ENCODE measurements at places on chromosomes 3 and 15. TPM values are rescaled to one million over a fixed set of nuclear protein-coding genes. Genes with fewer than 3 reads are reported as not detected.

REC114 gene
- not detected for total RNA-seq

- peaks cover 25% of the 10 kb centered on the region for H3K4me1 ChIP-seq
- H3K27me3 ChIP-seq = no peaks in the 10 kb centered on the region
- H3K36me3 ChIP-seq = no peaks in the 10 kb centered on the region
- H3K4me3 ChIP-seq = no peak overlapping the region
- DNase-seq = no peak
Observed at GRCh38 chr3:71425491-71426071, 157.9 kb downstream of the FOXP1 start.

GRCh38 chr15:90047956-90048575 is 46.9 kb downstream of the ZNF710 start:
- H3K27me3 ChIP-seq = no peaks in the 10 kb centered on the region
- no peak overlapping the region for H3K4me3 ChIP-seq
- H3K27ac ChIP-seq = no peak overlapping the region
- no peaks in the 10 kb centered on the region for H3K36me3 ChIP-seq

GOLGA6B gene
- total RNA-seq = not detected

- H3K4me1 ChIP-seq = peaks cover 3% of the 10 kb centered on the region
- DNase-seq = no peak
- H3K27ac ChIP-seq = no peak overlapping the region
- H3K36me3 ChIP-seq = no peaks in the 10 kb centered on the region
- no peak overlapping the region for H3K4me3 ChIP-seq
Observed at GRCh38 chr15:91424001-91424400, 323.9 kb downstream of the SV2B start.

PLA2G4B gene
- 5.7 TPM for total RNA-seq

DNA sequence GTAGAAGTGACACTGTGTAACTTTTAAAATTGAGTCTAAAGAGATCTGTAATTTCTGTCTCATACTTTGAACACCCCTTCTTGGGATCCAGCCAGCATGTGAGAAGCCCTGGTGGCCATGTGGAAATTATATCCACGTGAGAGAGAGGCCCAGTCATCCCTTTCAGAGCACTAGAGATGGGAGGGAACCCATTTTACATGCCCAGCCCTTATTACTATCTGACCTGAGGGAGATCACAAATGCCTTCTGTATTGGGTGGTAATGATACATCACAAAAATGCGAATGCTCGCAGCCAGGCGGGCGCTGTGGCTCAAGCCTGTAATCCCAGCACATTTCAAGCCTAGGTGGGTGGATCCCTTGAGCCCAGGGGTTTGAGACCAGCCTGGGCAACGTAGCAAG is 27.3 kb upstream of the TRAK1 start:
- H3K27me3 ChIP-seq = no peaks in the 10 kb centered on the region
- H3K27ac ChIP-seq = peak overlapping the region; percentile 38
- no peaks in the 10 kb centered on the region for H3K36me3 ChIP-seq
- H3K4me3 ChIP-seq = peak overlapping the region; percentile 59
- DNase-seq = no peak
- H3K4me1 ChIP-seq = peaks cover 71% of the 10 kb centered on the region

GRCh38 chr3:177754508-177754921 is 557.2 kb upstream of the TBL1XR1 start:
- peaks cover 4% of the 10 kb centered on the region for H3K36me3 ChIP-seq
- no peak overlapping the region for H3K27ac ChIP-seq
- no peaks in the 10 kb centered on the region for H3K27me3 ChIP-seq
- no peak overlapping the region for H3K4me3 ChIP-seq

GRCh38 chr3:15585111-15585845 is 16.1 kb downstream of the HACL1 start:
- no peak overlapping the region for H3K27ac ChIP-seq
- H3K36me3 ChIP-seq = peaks cover 3% of the 10 kb centered on the region
- no peak for DNase-seq
- no peaks in the 10 kb centered on the region for H3K27me3 ChIP-seq

DNA sequence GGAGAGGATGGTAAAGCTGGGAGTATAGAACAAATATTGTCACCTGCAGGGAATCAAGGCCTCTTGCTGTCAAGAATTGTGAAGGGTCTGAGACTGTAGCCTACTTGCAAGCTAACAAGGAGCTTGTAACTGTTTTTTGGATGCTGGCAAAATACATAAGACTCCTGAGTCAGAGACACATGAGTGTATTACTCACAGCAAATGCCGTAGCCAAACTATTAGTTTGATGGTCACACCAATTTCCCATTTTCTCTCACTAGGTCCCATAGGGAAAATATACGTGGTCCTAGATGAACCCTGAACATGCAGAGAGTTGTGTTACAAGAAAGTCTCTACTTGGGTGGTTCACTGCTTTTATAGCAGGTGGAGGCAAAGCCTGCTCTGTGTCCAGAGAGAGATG is 44.7 kb upstream of the LIPC start:
- peaks cover 21% of the 10 kb centered on the region for H3K4me1 ChIP-seq
- H3K27ac ChIP-seq = no peak overlapping the region
- no peak for DNase-seq
- H3K27me3 ChIP-seq = no peaks in the 10 kb centered on the region

GRCh38 chr3:2362122-2362521 is 263.5 kb downstream of the CNTN4 start:
- no peak overlapping the region for H3K4me3 ChIP-seq
- H3K4me1 ChIP-seq = peaks cover 4% of the 10 kb centered on the region
- DNase-seq = no peak
- H3K27ac ChIP-seq = no peak overlapping the region
- no peaks in the 10 kb centered on the region for H3K36me3 ChIP-seq

GPR176 gene
- total RNA-seq = 3.7 TPM

GRCh38 chr15:70098461-70099166 is 897 bp upstream of the TLE3 start:
- DNase-seq = peak; percentile 53
- peaks cover 2% of the 10 kb centered on the region for H3K36me3 ChIP-seq
- H3K27ac ChIP-seq = peak overlapping the region; percentile 99
- peak overlapping the region; percentile 100 for H3K4me3 ChIP-seq

DNA sequence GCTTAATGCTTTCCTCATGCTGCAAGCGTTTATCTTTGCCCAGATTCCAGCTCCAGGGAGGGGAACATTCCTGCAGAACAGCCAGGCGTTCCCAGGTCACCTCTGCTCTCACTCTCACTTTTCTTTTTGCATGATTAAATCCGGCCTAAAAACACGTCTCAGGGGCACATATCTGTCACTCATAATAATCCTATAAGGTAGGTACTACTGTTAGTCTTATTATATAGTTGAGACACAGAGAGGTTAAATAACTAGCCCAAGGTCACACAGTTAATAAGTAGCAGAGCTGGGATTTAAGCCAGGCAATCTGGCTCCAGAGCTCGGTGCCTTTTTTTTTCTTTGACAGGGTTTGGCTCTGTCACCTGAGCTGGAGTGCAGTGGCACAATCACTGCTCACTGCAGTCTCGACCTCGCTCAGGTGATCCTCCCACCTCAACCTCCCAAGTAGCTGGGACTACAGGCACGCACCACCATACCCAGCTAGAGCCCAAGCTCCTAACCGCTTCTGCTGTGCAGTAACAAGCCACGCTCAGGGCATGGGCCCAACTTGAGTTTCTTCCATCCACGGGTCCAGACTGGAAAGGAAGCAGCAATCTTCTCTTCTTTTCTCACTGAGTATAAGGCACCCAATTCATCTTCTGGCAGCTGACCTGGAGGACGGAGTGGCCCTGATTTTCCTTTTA is 96.5 kb downstream of the LIPC start:
- H3K27me3 ChIP-seq = no peaks in the 10 kb centered on the region
- no peaks in the 10 kb centered on the region for H3K4me1 ChIP-seq
- H3K27ac ChIP-seq = no peak overlapping the region

DNA sequence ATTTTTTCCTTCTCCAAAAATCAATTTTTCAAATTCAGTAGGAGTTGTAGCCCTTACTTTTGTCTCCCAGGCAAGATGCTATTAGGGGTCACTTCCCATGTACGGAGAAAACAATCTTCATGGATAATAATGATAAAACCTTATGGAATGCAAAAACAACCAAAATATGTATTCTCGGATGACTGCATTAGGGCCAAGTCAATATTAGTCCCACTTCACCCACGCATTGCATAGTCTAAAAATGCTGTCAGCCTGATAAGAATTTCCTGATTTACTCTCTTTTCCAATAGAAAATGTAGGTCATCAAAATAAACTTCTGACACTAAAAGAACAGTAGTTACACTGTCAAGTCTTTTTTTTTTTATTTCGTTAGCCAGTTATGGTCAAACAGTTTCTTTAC is 2.7 kb downstream of the VGLL3 start:
- no peak overlapping the region for H3K27ac ChIP-seq
- no peak overlapping the region for H3K4me3 ChIP-seq
- peaks cover 7% of the 10 kb centered on the region for H3K4me1 ChIP-seq
- DNase-seq = no peak
- peaks cover 22% of the 10 kb centered on the region for H3K27me3 ChIP-seq

GRCh38 chr3:132679911-132680310 is 19.8 kb downstream of the UBA5 start:
- H3K4me3 ChIP-seq = no peak overlapping the region
- peaks cover 10% of the 10 kb centered on the region for H3K36me3 ChIP-seq

GRCh38 chr15:51846463-51847230 is 17.2 kb downstream of the TMOD3 start:
- H3K27me3 ChIP-seq = no peaks in the 10 kb centered on the region
- DNase-seq = no peak
- H3K4me3 ChIP-seq = no peak overlapping the region
- no peak overlapping the region for H3K27ac ChIP-seq

SKIC8 gene
- 55.3 TPM for total RNA-seq

GRCh38 chr3:150218236-150218635 is 189.9 kb upstream of the TSC22D2 start:
- H3K4me3 ChIP-seq = no peak overlapping the region
- no peak for DNase-seq
- no peak overlapping the region for H3K27ac ChIP-seq
- peaks cover 38% of the 10 kb centered on the region for H3K4me1 ChIP-seq
- no peaks in the 10 kb centered on the region for H3K27me3 ChIP-seq
- no peaks in the 10 kb centered on the region for H3K36me3 ChIP-seq

PARP6 gene
- total RNA-seq = 88.9 TPM

- peaks cover 20% of the 10 kb centered on the region for H3K4me1 ChIP-seq
- H3K4me3 ChIP-seq = no peak overlapping the region
Observed at GRCh38 chr3:17009826-17010225, 125.1 kb downstream of the PLCL2 start.

TMEM207 gene
- total RNA-seq = not detected

GRCh38 chr3:119416873-119417272 is 46.5 kb downstream of the TMEM39A start:
- H3K27me3 ChIP-seq = no peaks in the 10 kb centered on the region
- DNase-seq = no peak
- no peaks in the 10 kb centered on the region for H3K4me1 ChIP-seq
- no peak overlapping the region for H3K4me3 ChIP-seq
- no peaks in the 10 kb centered on the region for H3K36me3 ChIP-seq
- no peak overlapping the region for H3K27ac ChIP-seq

- peak overlapping the region; percentile 16 for H3K27ac ChIP-seq
- peaks cover 36% of the 10 kb centered on the region for H3K4me1 ChIP-seq
- no peaks in the 10 kb centered on the region for H3K27me3 ChIP-seq
- H3K36me3 ChIP-seq = no peaks in the 10 kb centered on the region
Observed at GRCh38 chr3:71208211-71209095, 375.1 kb downstream of the FOXP1 start.

- no peak overlapping the region for H3K27ac ChIP-seq
- H3K4me1 ChIP-seq = peaks cover 4% of the 10 kb centered on the region
- H3K36me3 ChIP-seq = no peaks in the 10 kb centered on the region
- no peak for DNase-seq
- H3K27me3 ChIP-seq = no peaks in the 10 kb centered on the region
Observed at GRCh38 chr3:76644305-76644675, 395.6 kb upstream of the ROBO2 start.

GABRB3 gene
- 23.7 TPM for total RNA-seq

DNA sequence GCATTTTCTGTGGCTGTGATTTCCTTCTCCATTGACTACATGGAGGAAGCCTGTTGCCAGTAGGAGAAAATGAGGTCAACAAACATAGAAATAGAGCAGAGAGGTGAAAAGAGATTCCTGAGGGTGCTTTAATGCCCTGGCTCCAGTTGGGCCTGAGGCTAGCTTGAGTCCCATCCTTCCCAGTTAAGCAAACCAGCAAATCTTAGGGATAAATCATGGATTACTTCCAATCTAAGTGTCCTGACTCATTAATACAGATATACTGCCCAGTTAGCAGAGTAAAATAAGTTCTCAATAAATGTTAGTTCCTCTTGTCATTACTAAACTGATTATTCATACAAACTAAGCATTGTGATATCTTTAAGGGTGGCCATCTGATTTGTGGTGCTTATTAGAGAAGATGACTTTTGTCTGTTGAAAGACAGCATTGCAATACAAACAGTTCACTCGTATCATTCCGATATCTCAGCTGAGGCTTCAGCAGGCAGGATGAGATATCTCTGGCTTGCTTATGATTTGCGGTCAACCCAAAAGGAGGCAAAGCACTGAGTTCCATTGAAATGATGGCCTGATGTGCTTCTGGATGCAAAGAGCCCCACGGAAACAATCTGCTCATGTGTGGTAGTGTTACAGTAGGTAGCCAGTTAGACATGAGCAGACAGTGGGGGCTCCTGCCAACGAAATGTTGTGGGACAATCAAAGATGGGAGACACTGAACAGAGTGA is 6.6 kb upstream of the STARD5 start:
- no peak overlapping the region for H3K27ac ChIP-seq
- peaks cover 4% of the 10 kb centered on the region for H3K4me1 ChIP-seq
- no peak overlapping the region for H3K4me3 ChIP-seq
- H3K36me3 ChIP-seq = no peaks in the 10 kb centered on the region
- DNase-seq = no peak
- peaks cover 7% of the 10 kb centered on the region for H3K27me3 ChIP-seq

GRCh38 chr3:87121856-87122255 is 105.3 kb upstream of the CHMP2B start:
- no peak overlapping the region for H3K27ac ChIP-seq
- H3K4me1 ChIP-seq = no peaks in the 10 kb centered on the region
- H3K4me3 ChIP-seq = no peak overlapping the region
- H3K27me3 ChIP-seq = no peaks in the 10 kb centered on the region

DNA sequence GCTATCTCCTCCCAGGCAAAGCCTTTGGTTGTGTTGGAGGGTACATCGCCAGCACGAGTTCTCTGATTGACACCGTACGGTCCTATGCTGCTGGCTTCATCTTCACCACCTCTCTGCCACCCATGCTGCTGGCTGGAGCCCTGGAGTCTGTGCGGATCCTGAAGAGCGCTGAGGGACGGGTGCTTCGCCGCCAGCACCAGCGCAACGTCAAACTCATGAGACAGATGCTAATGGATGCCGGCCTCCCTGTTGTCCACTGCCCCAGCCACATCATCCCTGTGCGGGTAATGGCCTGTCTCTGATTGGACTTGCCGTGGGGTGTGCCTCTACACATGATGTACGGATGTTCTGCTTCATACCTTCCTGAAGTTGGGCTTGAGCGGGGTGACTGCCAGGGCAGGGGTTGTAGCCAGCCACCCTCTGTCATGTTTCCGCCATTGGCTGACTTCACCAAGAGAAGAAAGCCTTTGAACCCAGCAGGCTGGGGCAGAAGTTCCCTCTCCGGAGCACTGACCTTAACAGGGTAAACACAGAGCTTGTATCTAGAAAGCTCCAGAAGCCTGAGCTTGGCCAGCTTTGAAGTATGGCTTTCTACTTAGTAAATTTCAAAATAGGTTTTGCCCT is 13.4 kb downstream of the ALAS1 start:
- H3K27me3 ChIP-seq = no peaks in the 10 kb centered on the region
- DNase-seq = no peak
- no peak overlapping the region for H3K27ac ChIP-seq
- H3K36me3 ChIP-seq = peaks cover 31% of the 10 kb centered on the region
- no peaks in the 10 kb centered on the region for H3K4me1 ChIP-seq
- no peak overlapping the region for H3K4me3 ChIP-seq

AHSG gene
- not detected for total RNA-seq
